ENCODE measurements at places on chromosomes 11 and 22.

DNA sequence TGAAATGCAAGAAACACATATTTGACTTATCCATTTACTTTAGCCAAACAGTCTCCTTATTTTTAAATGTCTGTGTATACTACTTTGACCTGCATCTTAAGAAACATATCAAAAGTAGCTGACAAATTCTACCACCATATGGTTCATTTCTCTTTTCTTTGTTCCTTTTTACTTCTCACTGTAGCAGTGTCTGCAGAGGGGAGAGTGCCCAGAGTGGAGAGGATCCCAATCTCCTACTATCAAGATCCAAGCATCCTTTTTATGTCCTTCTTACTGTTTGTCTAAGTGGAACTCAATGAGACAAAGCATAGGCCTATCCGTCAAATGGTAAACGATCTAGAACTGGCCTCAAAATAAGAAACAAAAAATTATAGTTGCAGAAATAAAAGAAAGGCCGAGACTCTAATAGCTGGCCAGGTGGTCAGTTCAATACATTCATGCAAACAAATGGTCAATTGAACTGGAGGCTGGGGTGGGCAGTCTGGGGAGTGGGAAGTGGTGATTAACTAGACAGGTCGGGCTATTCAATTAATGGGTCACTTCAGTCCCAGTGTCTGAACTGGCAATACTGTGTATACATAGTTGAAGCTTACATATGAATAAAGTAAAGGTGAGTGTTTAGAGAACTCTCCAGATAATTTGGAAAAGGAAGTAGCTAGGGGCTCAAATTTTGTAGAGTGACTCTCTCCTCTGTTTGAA is 149.1 kb downstream of the MAML2 start:
- no peak for DNase-seq

- no peak for DNase-seq
These were observed 48.7 kb downstream of the MAML2 start for GRCh38 chr11:96294289-96294688.

GRCh38 chr11:96390488-96390792 is 627 bp downstream of the JRKL start:
- DNase-seq = no peak

- peak; percentile 83 for DNase-seq
These were observed 39.2 kb upstream of the IGLL5 start for GRCh38 chr22:22848364-22848866.

DNA sequence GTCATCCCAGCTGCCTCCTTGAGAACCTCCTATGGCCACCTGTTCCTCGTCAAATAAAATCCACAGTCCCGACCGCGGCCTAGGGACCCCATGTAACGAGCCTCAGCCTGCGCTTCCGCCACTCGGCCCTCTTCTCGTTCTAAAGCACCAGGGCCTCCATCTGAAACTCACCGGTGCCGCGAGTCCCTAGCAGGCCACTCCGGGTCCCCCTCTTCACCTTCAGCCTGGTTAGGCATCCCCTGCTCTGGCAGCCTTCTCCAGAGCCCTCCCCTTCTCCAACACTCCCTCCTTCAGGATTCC is 2.4 kb upstream of the SSTR3 start:
- DNase-seq = peak; percentile 5

- no peak for DNase-seq
These were observed 83.7 kb upstream of the CHRM4 start for GRCh38 chr11:46475051-46475925.

DNA sequence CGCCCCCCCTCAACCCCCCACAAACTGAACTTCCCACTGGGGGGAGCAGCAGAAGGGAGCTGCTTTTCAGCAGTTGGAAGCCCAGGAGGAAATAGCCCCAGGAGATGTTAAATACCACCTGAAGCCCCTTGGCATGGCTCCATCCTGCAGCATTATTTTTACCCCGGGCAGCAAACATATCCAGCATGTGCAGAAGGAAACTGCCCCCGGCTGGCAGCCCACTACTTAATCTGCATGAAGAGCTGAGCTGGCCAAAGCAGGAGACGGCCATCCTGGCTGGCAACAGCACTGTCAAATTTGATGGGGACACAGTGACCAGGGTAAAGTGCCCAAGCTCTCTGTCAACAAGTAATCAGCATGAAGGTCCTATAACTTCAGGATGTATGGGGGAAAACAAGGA is 32.0 kb downstream of the BUD13 start:
- DNase-seq = no peak

- no peak for DNase-seq
These were observed 867.2 kb upstream of the RAG2 start for GRCh38 chr11:37465221-37465620.

GRCh38 chr11:129611661-129612446 is 203.8 kb upstream of the TMEM45B start:
- DNase-seq = no peak

- DNase-seq = no peak
These were observed 879.7 kb downstream of the JRKL start for GRCh38 chr11:97269527-97269926.

- DNase-seq = no peak
These were observed 2.0 kb downstream of the CREB3L1 start for GRCh38 chr11:46279126-46280099.

DNA sequence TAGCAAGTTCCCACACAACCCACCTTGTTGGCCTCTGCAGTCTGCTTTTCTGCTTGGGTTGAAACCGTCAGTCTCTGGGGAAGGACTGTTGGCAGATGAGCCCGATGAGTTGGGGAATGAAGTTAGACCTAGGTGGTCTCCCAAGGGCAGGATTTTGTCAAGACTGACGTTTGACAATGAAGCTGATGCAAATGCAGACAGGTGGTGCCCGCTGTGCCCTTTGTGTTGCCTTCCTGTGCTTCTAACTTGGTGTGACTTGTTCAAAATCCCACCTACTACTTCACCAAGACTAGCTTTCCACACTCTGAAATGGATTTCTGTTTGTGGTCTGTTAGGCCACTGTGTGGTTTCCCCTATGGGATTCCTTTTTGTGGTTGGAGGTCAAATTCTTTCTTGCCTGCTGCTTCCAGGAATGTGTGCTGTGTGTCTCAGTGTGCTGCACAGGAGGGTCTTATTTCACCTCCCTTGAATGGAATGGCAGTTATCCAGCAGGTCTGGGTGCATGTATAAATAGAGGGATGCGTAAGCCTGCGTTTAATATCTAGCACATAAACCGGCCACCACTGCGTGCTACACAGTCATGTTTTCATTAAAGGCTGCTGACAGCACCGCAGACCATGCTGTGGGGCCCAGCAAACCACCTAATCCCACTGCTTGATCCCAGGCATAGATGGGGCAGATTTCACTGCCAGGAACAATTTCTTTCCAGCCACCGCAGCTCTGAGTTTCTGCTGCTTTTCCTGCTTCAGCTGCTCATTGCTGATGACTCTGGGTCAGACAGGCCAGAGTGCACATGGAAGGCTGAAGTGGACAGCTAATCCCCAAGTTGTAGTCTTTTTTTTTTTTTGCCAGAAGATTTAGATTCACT is 44.8 kb downstream of the ADAMTS8 start:
- DNase-seq = no peak

DNA sequence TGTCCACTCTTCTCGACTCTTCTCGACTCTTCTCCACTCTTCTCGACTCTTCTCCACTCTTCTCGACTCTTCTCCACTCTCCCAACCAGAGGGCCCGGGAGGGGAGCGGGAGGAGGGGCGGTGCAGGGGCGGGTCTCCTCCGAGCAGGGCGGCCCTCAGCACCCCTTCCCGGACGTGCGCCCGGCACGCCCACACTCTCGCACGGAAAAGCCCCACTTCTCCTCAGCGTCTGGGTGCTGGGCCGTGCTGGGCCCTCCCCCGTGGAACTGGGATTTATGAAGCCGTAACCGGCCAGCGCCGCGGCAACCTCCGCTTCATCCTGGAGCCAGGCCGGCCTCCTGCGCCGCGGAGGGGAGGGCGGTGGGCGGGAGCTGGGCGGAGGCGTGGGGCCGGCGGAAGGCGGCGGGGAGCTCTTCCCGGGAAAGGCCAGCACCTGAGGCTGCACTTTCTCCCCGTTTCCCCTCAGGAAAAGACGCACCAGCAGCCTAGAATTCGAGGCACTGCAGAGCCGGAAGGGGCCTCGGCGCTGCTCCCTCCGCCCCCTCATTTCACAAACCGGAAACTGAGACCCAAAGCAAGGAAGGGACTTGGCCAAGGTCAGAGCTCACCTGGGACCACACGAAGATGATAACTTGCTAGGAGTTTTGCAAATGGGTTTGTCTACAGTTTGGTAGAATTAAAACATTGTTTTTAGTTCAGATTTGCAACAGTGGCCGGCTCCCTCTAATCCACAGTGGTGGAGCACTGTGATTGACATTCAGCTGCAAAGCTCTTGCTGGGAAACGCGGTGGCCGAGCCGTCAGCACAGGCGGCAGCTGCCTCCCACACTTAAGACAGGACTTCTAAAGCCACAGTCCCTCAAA is 31.6 kb upstream of the JAM3 start:
- peak; percentile 81 for DNase-seq
